GM23248 (cell line): ENCODE measurements at places on chromosomes 16 and 17. TPM values are rescaled to one million over a fixed set of nuclear protein-coding genes. Genes with fewer than 3 reads are reported as not detected.
A peak's percentile ranks its signal among the peaks of the same experiment; 100 is the strongest.

The TEX19 gene
- not detected in 2 replicates for polyA plus RNA-seq

The PRAC2 gene
- not detected in 2 replicates for polyA plus RNA-seq

The AFMID gene
- 22.2 and 24.1 TPM in 2 replicates for polyA plus RNA-seq

The TRIM25 gene
- polyA plus RNA-seq: 22.2 and 22.8 TPM in 2 replicates

GRCh38 chr17:57925361-57925990, 29.7 kb downstream of the CUEDC1 start:
- no peak for DNase-seq

DNA sequence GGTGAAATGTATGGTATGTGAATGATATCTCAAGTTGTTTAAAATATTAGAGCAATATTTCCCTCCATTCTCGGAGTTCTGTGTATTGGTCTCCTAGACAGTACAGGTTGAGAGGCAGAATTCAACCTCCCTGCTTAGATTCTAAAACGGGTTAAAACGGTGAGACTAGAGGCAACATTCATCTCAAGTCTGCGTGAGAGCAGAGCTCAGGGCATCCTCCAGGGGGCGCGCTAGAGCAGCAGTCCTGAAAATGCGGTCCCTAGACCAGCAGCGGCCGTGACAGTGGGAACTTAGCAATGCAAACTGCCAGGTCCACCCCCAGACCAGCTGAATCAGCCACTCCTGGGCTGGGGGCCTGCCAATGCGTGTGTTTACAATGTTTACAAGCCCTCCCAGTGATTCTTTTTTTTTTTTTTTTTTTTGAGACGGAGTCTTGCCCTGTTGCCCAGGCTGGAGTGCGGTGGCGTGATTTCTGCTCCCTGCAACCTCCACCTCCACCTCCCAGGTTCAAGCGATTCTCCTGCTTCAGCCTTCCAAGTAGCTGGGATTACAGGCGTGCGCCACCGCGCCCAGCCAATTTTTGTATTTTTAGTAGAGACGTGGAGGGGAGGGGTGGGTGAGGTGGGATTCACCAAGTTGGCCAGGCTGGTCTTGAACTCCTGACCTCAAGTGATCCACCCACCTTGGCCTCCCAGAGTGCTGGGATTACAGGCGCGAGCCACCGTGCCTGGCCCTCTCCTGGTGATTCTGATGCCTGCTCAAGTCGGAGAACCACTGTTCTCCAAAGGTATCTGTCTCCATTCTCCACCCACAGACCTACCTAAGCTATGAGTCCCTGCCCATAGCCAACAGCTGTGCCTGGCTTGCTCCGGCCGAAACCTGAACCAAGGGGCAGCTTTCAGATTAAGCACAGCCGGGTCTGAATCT, 24.2 kb downstream of the KLHL36 start:
- peak; percentile 84 for DNase-seq

DNA sequence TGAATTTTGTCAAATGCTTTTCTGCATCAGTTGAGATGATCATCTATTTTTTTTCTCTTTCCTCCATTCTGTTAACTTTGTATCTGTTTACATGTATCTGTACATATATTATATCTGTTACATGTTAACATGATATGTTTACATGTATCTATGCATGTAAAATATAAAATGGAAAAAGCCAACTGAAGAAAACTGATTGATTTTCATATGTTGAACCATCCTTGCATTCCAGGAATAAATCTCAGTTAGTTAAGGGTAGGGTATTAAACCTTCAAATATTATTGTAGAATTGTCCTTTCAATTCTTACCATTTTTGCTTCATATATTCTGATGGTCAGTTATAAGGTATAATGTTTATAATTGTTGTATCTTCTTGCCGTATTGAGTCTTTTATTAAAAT, 336.1 kb downstream of the ZFHX3 start:
- DNase-seq: peak; percentile 6

- peak; percentile 88 for DNase-seq
These were observed 68.0 kb upstream of the MRTFB start for GRCh38 chr16:14003074-14003570.

DNA sequence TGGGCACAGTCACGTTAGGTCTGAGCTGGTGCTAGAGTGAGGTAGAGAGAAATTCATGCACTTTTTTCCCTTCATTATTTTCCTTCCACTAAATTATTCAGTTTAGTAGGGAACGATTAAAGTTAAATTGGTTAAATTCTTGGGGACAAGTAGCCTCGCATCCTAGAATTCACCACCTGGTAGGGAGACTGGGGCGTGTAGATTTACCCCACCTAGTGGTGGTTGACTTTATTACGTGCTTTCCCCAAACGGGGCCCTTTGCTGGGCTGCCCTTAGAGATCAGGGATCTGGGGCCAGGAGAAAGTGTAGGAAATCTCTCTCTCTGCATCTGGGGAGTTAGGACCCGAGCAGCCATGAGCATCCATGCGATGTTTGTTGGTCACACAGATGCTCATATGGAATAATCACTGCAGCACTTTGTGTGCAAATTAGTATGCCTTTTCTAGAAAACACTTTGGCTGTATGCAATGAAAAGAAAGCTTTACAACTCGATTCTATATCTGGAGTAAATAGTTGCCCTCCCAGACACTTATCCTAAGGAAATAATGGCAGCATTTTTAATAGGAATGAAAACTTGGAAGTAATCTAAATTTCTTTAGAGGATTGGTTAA, 107.0 kb downstream of the PLCG2 start:
- peak; percentile 56 for DNase-seq

GRCh38 chr16:48441863-48442279, 56.7 kb upstream of the SIAH1 start:
- DNase-seq: no peak

- DNase-seq: no peak
These were observed 17.0 kb downstream of the FOXN1 start for GRCh38 chr17:28523186-28523585.

DNA sequence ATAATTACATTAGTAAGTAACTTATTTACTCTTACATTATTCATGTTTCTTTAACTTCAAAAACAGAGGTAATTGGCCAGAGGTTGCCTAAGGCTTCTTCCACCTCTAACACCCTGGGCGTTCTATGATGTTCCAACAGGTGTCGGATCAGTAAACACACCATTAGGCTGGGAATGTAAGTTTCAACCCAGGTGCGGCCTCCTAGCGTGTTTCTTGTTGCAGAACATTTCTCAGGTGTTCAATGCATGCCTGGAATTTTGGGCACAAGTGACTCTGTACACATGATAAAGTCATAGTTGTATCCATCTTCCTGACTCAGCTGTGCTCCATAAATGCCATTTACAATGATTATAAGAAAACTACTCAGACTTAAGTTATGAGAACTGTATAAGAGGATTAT, 1.0 kb downstream of the KRTAP2-2 start:
- DNase-seq: no peak

DNA sequence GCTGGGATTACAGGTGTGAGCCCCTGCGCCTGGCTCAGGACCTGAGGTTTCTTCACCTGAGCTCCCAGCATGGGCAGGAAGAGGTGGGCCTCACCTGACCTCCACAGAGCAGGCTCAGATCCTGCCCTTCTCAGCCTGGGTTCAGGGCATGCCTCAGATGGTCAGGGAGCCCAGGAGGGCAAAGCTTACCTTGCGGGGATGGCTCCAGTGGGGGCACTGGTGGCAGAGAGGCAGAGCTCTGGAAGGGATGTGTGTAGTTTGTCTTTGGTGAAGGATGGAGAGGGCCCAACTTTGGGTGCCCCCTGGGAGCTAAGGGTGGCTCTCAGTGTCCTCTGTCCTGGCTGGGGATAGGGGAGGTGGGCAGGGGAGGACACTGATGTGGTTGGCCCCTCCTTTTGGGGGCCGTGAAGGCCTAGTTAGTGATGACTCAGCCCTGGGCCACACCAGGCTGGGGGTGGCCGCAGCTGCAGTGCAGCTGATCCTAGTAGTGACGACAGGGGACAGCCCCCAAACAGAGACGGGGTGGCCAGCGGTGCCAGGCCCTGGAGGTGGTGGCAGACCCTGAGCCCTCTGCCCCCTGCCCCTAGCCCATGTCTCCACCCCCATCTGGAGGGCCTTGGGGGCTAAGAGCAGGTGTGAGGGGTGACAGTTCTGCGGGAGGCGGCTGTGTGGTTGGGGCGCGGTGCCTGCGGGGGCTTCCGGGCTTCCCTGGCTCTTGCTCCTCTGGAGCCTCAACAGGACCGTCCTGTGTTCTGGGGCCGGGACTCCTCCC, 5.8 kb downstream of the NHERF2 start:
- peak; percentile 44 for DNase-seq

DNA sequence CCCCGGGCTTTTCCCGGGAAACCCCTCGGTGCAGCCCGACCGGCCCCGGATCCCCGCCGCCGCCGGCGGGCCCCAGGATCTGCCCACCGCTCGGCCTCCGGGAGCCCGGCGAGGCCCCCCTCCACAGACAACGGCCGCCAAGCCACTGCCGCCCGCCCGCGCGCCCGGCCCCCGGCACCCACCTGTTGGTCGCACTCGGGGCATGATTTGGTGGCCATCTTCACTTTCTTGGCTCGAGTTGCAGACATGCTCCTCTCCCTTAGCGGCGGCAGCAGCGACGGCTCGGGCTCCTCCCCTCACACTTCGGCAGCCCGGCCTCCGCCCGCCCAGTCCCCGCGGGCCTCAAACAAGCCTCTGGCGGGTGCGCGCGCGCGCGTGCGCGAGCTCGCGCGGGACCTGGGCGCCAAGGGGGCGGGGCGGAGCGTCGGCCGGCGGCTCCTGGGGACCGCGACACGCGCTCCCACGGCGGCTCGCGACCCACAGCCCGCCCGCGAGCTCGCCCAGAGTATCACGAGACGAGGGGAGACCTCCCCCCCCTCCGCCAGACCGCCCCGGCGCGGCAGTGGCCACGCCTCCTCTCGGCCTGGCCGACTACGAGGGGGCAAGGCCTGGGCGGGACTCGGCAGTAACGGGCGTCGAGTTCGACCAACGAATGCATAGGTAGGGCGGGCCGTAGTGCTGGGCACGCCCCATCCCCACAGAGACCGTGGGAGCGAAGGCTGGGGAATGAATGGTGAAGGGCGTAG, at the start of gene C16orf87:
C16orf87 (minus strand) TSS at position 279 of the 746 bp plus-strand sequence; CDS start at position 248, 31 bp downstream.
- DNase-seq: peak; percentile 98

DNA sequence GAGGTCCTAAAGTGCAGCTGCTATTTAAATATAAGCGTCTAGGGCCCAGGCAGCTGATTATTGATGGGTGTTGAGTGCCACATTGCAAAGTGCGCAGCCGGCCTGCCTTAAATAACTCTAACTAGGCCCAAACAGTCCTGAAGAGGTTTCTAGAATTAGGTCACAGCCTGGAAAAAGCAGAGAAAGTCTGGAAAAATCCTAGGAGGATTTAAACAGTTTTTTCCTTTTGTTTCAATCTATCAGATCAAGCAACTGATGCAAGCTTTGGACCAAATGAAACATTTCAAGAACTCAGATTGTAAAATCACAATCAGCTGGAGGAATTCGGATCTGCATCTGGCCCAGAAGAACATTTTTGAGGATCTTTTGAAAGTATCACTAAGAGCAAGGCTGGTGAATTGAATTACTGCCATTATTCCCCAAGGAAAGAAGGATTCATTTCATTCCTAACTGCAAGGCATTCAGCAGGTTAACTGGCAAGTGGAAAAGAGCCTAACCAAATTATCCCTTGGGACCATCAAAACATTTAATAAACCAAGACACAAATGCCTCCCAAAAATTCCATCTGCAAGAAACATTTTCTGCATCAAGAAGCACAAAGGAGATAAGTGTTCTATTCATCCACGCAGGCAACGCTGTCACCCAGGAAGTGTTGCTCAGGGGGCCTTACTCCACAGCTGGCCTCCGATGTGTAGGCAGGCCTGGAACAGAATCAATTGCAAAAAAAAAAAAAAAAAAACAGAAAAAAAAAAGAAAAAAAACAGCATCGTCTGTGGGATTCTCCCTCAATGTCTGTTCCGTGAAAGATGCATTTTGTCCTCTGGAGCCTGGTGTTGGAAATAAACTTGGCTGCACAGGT, 46.1 kb downstream of the IRX3 start:
- DNase-seq: peak; percentile 16

- DNase-seq: peak; percentile 62
These were observed 6.0 kb downstream of the CPSF4L start for GRCh38 chr17:73255671-73256181.

GRCh38 chr17:29956225-29956624, 14.8 kb downstream of the EFCAB5 start:
- no peak for DNase-seq

- no peak for DNase-seq
These were observed 6.7 kb downstream of the MNT start for GRCh38 chr17:2393954-2394749.

- DNase-seq: no peak
These were observed 4.6 kb downstream of the RPUSD1 start for GRCh38 chr16:783404-784161.

DNA sequence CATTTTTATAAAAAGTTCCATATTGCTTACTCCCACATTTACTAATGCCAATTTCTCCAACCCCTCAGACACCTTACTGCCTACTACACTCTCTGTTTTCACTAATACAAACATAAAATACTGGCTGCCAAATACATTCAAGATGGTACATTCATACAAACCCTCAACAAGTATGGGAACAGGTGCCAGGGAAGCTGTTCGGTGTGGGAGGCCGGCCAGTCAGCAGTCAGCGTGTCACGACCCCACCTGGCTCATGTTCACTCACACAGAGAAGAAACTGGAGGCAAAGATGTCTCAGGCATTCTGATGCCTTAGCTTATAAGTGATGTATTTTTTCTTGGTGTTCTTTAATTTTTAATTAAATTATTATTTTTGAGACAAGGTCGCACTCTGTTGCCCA, 42.4 kb upstream of the TRAP1 start:
- no peak for DNase-seq

DNA sequence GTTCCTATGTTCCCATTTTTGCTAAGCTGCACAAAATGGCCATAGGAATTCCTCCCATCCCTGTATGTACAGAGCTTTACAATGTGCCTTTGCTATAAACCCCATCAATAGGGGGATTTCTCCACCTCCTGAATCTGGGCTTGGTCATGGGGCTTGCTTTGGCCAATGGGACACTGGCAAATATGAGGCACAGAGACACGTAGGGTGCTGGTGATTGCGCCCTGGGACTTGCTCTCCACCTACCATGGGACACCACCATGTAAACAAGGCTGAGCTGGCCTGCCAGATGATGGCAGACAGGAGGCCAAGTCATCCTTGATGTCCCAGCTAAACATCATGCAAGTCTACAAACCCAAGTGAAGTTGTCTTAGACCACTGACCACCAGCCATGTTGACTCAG, 15.3 kb upstream of the ALDH3A1 start:
- DNase-seq: no peak

DNA sequence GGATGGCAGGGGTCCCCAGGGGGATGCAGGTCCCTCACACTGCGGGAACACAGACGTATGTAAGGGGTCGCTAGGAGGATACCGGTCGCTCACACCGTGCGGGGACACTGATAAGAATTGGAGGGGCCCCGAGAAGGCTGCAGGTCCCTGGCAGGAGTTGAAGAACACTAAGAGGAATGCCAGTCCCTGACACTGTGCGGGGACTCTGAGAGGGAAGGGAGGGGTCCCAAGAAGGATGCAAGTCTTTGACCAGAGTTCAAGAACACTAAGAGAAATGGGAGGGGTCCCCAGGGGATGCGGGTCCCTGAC, 510 bp downstream of the ERCC4 start:
- DNase-seq: no peak
